GM13976 (cell line): ENCODE measurements at places on chromosomes 6 and 20.

DNA sequence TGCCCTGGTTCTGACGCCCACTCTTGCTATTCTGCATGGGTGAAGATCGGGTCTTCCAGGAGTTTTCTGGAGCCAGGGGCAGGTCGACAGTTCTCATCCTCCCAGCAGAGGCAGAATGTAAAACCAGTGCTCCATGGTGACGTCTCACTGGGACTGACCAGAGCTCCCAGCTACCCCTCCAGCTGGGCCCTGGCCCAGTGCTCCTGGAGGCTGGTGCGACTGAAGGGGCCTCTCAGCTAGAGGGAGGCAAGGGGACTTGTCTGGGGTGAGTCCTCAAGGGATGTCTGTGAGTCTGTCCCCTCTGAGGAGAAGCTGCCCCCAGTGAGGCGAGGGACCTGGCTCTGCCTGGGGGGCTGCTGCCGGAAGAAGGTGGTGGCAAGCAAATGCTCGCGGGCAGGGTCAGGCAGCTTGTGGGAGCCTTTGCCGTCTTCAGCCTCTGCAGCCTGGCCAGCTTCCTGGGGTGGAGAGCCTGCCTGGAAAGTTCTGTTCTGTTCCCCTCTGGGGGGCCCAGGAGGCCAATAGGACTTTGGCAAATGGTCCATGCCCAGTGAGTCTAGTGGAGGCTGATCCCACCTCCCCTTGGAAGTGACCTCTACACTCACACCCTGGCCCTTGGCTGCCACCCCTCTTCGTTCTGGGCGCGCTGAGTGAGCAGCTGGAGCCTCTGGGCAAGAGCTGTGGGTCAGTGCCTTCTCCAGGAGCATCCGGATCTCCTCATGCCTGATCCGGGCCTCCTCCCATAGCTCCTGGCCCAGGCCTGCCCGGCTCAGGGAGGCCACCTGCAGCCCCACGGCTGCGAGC, 47.5 kb downstream of the KIAA1755 start:
- no peak for DNase-seq

DNA sequence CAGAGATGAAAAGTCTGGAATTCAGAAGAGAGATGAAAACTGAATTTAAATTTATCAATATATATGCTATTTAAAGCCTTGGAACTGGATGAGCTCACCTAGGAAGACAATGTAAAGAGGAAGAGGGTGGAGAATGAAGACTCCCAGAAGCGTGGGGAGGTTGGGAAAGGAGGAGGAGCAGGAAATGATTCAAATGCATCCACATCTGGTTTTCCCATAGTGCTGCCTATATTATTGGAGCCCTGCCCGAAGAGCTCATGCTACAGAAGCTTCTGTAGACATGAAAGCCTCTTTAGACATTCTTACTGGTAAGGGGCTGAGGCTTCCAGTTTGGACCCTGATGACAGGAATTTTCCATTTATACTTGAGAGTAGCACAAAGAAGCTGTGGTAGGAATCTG, 19.2 kb downstream of the PDE7B start:
- DNase-seq: no peak

- no peak for DNase-seq
These were observed 33.8 kb upstream of the MRPS10 start for GRCh38 chr6:42251500-42251899.

DNA sequence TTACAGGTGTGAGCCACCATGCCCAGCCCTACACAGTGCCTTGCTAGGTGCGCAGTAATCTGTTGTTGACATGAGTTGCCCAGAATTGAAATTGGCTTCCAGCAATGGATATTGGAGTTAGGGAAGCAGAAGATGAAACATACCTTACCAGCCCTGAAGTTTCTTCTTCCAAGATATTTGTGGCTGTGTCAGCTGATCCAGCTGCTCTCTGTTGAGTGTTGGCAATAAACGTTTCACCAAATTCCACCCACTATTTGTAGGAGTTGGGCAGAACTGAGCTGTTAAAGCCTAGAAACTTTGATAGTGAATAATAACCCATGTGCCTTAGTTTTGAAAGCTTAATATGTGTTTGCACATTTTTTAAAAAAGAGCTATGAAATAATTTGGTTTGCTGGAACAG, 218.2 kb upstream of the SNX9 start:
- no peak for DNase-seq

DNA sequence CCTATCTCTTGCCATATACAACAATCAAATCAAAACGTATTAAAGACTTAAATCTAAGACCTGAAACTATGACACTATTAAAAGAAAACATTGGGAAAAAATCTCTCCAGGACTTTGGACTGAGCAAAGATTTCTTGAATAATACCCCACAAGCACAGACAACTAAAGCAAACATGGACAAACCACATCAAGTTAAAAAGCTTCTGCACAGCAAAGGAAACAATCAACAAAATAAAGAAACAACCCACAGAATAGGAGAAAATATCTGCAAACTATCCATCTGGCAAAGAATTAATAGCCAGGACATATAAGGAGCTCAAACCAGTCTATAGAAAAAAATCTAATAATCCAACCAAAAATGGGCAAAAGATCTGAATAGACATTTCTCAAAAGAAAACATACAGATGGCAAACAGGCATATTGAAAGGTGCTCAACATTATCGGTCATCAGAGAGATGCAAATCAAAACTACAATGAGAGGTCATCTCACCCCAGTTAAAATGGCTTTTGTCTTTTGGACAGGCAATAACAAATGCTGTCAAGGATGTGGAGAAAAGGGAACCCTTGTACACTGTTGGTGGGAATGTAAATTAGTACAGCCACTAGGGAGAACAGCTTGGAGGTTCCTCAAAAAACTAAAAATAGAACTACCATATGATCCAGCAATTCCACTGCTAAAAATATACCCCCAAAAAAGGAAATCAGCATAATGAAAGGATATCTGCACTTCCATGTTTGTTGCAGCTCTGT, 76.2 kb downstream of the SNX5 start:
- DNase-seq: no peak

DNA sequence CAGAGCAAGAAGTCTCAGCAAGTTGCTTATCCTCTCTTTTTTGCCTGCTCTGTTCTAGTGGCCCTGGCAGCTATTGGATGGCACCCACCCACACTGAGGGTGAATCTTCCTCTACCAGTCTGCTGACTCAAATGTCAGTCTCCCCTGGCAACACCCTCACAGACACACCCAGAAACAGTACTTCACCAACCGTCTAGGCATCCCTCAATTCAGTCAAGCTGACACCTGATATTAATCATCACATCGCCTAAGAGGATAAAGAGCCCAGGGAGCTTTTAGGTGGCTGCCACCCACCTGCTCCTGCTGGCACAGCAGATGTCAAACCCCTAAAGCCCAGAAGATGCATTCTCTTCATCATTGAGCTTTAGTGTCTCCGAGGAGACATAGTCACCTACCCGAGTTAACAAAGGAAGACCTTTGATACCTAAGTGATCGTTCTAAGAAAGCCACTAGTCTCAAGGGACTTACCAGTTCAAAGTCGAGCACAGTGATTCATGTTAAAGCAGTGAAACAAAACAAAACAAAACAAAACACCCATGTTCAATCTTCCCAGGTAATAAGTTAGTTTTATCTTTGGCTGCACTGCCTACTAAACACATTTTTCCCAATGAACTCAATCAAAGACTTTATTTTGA, 97.7 kb upstream of the KCNQ5 start:
- no peak for DNase-seq

- no peak for DNase-seq
These were observed 66.2 kb downstream of the SOBP start for GRCh38 chr6:107556082-107556481.

DNA sequence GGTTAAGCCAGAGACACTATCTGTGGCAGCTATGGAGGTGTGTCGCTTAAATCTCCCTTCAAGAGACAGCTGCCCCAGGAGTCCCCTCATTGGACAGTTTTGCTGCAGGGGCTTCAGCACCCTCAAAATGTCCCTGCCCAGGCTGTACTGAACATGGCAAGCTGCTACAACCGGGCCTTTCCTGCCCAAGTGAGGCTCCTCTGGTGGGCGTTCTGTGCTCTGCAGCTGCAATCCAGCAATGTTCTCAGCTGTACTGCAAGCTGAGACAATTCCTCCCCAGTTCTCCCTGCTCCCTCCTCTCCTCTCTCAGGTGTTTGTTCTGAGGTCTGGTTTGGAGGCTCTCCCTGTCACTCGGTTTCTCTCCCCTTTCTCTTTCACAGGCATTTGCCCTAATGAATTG, 190.8 kb upstream of the LAMP5 start:
- DNase-seq: no peak

- peak; percentile 82 for DNase-seq
These were observed 18.0 kb upstream of the CSNK2A1 start for GRCh38 chr20:561437-562231.

GRCh38 chr20:44348168-44348659, 7.3 kb upstream of the HNF4A start:
- no peak for DNase-seq

- peak; percentile 47 for DNase-seq
These were observed 26.5 kb downstream of the SULF2 start for GRCh38 chr20:47758517-47759450.

DNA sequence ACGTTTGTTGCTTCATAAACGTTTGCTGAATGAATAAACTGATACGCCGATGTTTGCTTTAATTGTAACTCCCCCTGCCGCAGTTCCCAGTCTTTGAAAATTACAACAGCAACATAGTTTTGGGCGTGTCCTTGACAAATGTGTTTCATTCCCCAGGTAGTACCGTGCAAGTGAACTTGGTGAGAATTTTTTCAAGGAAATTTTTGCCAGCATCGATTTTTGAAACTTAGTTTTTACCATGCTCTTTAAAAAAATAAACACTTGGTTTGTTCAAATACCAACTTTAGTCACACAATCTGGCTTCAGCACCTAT, 60.1 kb downstream of the FAM217A start:
- DNase-seq: no peak

GRCh38 chr6:35703554-35703953, 14.8 kb upstream of the FKBP5 start:
- DNase-seq: no peak

- peak; percentile 58 for DNase-seq
These were observed 180.0 kb upstream of the UST start for GRCh38 chr6:148566664-148567350.

DNA sequence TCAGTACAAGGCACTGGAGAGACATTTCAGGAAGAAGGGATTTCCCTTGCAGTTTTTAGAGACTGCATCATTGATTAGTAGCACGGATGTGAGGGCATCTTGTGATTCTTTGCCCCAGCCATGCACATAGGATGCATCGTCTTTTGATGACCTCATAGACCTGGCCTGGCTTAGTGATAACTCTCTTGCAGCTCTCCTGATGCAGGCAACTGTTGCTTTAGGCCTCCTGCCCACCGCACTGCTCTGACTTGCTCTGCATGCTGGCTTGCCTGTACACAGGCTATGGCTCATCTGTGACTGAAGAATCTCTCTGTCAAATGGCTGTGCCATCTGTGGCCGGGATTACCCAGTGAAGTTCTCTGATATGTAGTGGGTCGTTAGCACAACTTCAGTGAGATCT, 207.7 kb upstream of the PTCHD4 start:
- DNase-seq: no peak

DNA sequence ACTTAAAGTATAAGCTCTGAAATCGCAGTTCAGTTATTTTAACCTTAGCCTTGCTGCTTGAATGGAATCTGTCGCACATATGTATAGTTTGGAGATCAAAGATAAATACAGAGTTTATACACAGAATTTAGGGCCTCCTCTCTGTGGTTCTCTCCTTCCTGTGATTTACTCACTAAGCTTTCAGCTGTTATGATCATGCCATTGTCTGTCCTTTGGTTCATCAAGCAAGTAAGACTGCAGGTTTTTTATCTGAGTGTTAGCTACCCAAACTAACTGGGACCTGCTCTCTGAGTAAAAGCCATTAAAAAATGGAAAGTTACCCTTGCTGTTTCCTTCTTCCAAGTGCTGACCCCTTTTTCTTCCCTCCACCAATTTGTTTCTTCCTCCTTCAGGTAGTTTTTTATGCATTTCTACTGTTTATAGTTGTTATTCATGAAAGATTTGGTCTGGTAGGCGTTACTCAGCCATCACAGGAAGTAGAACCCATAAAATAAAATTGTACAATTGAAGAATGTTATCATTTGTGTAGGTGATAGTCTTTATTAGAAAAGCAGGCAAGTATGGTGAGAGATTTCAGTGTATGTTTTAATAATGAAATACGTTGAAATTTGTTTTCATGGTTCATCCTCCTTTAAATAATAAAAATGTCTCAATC, 33.7 kb upstream of the SUMO4 start:
- no peak for DNase-seq

- no peak for DNase-seq
These were observed 29.8 kb downstream of the DIDO1 start for GRCh38 chr20:62896526-62896925.

GRCh38 chr20:10519361-10520046, 84.4 kb downstream of the SLX4IP start:
- DNase-seq: no peak

GRCh38 chr6:104548297-104548696, 311.4 kb downstream of the HACE1 start:
- no peak for DNase-seq

DNA sequence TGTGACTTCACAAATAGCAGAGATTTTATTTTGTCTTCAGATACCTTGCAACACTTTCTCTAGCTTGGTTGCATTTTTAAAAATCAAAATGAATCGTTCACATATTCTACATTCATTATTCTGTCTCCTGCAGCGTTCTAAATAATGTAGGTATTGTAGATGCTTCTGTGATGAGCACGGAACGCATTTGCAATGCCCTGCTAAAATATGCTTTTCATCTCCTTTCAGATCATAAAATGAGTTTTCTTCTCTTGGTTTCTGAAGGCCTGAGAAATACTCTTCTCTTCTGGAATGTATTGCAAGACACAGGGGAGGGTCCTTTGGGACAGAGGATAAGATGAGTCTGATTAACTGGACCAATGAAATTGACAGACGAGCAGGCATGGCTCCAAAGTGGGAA, 390.7 kb downstream of the PREX1 start:
- DNase-seq: no peak

DNA sequence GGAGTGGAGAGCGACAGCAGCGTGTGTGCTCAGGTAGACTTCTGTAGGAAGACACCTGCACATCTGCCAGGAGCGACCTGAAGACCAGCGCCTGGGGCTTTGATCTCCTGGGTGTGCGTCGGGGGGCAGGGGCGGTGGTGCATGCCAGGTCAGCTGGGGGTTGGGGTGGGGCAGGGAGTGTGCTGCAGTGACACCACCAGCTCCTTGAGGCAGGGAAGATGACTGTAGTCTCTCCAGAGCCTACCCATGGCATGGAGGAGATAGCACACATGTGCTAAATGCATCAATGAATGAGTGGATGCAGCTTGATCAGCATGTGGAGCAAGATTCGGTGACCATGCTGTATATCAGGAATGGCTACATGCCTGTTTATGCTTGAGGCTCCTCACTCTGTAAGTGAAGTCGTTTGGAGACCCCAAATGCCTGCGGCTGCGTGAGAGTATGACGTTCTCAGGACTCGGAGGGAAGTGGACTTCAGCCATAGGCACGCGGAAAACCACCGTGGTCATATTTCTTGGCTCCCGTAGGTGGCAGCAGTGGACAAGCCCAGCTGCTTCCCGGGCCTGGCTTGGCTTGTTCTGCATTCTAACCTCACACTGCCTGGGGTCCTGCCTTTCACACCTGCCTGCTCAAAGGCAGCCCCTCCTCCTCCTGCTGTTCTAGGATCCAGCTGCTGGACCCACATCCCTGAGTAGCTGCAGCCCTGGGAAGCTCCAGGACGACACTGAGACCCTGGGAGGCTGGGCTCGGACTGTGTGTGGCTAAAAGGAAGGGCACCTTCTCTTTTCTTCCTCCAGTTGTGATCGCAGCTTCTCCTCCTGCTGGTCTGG, 39.4 kb upstream of the KCNK16 start:
- peak; percentile 86 for DNase-seq
